Mesothelial cell of epicardium (in vitro differentiated cells): ENCODE measurements at places on chromosomes 4 and X. TPM values are rescaled to one million over a fixed set of nuclear protein-coding genes. Genes with fewer than 3 reads are reported as not detected.

The DOK7 gene
- 4.0 to 4.8 TPM (median 4.5 TPM) in 3 replicates for total RNA-seq

GRCh38 chr4:2789793-2790582 lies 2.9 kb upstream of the SH3BP2 start:
- DNase-seq: no peak

The ZNF157 gene
- total RNA-seq: 0.68 to 1.1 TPM (median 0.69 TPM) in 3 replicates

The VMA21 gene
- 30.1 to 30.4 TPM (median 30.3 TPM) in 3 replicates for total RNA-seq

DNA sequence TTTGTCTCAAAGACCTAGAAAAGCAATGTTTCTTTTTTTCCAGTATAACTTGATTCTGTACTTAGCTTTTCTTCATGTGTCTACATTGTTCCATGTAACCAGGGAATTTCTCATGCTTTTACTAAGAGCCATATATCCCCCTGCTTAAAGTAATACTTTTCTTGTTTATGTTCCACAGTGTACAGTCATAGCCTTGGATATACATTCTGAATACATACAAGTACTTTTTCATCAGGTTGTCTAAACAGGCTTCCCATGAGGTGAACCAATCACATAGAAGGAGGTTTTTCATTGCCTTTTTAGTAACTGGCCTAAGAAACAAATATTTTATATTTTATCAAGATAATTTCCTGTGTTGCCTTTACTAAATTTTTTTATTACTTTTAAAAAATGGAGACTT lies 52.8 kb downstream of the SLC2A9 start:
- no peak for DNase-seq

DNA sequence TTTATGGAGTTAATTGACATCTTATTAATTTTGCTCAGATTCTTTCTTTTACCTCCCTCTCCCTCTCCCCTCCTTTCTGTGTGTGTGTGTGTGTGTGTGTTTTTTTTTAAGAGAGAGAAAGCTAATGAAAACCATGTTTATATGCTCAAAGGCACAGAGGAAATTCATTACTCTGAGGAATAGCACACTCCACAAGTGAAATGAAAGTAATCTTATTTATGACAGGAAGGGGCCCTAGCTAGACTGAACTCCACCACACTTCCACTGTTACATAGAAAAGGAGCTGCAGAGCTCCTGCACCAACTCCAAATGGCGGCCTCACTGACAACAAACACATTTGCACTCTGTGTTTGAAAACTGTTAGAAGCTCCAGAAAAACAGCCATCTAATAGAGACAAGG lies 150.6 kb downstream of the RASL11B start:
- no peak for DNase-seq

DNA sequence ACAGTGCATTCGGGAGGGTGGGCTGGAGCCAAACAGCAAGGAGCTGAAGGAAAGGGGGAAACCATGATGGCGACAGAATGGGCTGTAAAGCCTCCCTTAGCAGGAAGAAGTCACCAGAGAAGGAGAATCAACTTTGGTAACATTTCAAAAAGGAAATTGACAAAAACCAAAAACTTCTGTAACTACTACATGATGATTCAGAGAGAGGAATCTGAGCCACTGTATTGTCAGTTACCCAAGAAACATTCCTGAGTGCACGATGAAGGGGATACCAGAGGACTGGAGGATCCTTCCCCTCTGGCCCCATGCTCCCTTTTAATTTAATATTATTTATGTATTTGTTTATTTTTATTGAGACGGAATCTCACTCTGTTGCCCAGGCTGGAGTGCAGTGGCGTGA lies 26.3 kb downstream of the PDHA1 start:
- no peak for DNase-seq

- no peak for DNase-seq
Measured at GRCh38 chrX:56764975-56765791, 36.1 kb downstream of the NBDY start.

GRCh38 chrX:78199851-78200250 lies 60.4 kb upstream of the TAF9B start:
- no peak for DNase-seq
